Pulmonary artery endothelial cell (primary cell): ENCODE measurements at places on chromosomes 5 and 9. TPM values are rescaled to one million over a fixed set of nuclear protein-coding genes. Genes with fewer than 3 reads are reported as not detected.

PALM2AKAP2 gene
- total RNA-seq = under 0.01 and 0.46 TPM in 2 replicates

NEUROG1 gene
- total RNA-seq = not detected in 2 replicates

LECT2 gene
- total RNA-seq = not detected in 2 replicates

FGD3 gene
- total RNA-seq = not detected in 2 replicates

CD14 gene
- total RNA-seq = 0.26 and 0.49 TPM in 2 replicates

GDNF gene
- not detected in 2 replicates for total RNA-seq
